ENCODE measurements at places on chromosomes 5 and 9.

DNA sequence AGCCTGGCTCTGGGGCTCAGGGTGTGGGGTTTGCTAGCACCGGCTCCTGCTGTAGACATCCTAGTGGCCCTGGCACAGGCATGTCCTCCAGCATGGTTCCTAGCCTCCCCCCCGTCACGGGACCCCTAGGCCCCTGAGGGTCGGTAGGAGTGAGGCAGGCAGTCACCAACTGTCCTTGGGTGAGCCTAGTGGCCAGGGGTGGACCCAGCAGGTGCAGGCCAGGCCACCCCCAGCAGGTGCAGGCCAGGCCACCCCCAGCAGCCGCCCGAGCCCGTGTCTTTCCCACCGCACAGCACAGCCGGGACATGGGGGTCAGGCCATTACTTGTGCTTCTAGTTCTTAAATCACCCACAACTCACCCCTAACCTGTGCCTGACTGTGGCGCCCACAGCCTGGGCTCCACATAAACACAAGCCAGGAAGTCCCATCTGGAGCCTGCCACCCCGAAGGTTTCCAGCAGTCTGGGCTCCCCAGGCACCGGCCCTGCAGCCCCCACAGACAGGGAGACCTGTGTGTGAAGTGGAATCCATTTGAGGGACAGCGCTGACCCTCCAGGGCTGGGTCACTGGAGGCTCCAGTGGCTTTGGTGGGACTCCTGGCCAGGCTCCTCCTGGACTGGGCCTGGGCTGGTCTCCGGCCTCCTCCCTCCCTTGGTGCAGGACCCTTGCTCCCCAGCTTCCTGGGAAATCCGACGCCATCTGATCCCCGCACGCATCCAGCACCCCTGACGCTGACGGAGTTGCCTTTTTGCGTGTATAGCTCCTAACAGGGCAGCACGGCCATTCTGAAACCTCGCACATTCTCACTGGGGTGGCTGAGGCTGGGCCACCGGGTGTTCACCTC lies 114.1 kb upstream of the LPCAT1 start:
- no peak for DNase-seq

DNA sequence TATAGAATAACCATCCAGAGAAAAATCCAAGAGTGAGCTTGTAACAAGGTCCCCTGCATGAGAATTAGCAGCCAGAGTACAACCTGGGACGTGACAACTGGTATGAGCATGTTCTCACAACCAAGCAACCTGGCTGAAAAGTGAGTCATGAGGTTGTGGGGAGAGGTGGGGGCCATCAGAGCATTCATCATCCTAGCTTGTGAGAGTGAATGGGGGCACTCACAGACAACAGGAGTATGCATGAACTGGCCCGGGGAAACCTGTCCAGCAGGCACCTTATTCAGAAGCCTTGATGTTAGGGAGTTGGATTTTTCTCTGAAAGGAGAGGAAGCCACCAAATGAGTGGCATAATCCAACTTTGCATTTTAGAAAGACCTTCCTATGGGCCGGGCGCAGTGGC lies 113.0 kb downstream of the FRMD3 start:
- no peak for DNase-seq

- DNase-seq = no peak
Observed at GRCh38 chr5:10456583-10457420, 15.1 kb downstream of the ROPN1L start.

GRCh38 chr9:4489562-4489918 lies 728 bp upstream of the SLC1A1 start:
- no peak for DNase-seq

- DNase-seq = no peak
Observed at GRCh38 chr9:112621018-112621655, 96.8 kb downstream of the INIP start.

DNA sequence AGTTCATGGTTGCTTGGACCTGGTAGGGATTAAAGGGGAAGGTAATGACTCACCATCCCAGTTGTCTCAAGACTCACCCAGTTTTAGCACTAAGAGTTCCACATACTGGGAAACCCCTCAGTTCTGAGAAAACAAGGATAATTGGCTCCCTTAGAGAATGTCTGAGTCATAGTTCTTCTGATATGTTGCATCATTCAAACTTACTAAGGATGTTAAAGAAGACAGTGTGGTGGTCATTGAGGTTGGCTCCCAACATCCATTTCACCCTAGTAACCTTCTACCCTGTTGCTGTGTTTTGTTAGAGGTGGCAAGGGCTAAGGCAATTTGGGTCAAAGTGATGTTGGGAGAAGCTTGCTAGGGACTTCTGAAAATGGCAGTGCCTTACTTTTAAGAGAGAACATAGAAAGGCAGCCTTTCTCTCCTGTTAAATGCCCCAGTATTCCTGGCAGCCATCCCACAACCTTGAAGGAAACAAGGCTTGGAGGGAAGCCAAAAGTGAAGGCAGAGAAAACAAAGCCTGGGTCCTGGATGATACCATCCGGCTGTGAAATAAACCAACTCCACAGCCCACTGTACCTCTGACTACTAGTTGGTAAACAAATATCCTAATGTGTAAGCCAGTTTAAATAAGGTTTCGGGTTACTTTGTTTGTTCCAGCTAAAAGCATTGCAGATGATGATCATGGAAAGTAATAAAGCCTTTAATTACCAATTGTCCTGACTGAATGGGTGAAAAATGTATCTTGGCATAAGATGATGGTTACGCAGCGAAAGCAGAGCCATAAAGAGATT lies 80.4 kb upstream of the ADAMTSL1 start:
- no peak for DNase-seq

DNA sequence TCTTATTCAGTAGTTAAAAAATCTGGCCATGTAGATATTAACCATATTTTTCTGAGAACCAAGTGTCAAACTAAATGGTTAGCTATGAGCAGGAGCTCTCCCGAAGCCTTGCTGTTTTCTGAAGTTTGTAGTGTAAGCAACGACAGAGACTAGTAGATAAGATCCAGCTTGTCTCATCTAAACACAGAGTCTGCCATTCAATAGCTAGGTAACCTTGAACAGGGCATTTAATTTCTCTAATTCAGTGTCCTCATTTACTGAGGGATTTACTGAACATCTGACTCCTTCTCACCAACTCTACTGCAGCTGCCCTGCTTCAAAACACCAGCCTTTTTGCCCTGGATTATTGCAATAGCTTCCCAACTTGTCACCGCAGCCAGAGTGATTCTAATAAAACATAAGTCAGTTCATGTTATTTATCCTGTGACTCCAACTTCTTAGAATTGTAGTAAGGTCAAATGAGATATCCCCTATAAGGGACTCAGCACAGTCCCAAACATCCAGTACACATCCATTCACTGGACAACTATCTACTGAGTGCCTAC lies 337.0 kb downstream of the PLK2 start:
- DNase-seq = no peak

GRCh38 chr5:139955053-139955605 lies 88.0 kb downstream of the NRG2 start:
- DNase-seq = no peak

GRCh38 chr5:135215617-135216470 lies 181.8 kb upstream of the PITX1 start:
- no peak for DNase-seq

GRCh38 chr5:54457094-54457862 lies 1.8 kb downstream of the HSPB3 start:
- DNase-seq = no peak

DNA sequence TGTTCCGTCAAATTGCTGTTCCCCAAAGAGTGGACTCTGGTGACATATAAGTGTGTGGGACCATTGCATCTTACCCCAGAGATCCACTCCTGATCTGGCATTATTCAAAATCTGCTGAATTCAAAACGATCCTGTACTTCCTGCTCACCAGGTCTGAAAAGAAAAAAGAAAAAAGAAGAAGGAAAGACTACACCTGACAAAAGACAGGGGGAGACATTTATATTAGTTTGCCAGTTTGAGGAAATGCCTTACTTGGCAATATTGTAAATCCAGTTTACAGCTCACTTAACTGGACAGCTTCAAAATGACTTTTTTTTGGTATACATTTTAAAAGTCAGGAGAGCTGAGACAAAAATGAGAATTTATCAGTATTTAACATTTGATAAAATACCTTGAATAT lies 15.0 kb upstream of the GRHPR start:
- DNase-seq = no peak

DNA sequence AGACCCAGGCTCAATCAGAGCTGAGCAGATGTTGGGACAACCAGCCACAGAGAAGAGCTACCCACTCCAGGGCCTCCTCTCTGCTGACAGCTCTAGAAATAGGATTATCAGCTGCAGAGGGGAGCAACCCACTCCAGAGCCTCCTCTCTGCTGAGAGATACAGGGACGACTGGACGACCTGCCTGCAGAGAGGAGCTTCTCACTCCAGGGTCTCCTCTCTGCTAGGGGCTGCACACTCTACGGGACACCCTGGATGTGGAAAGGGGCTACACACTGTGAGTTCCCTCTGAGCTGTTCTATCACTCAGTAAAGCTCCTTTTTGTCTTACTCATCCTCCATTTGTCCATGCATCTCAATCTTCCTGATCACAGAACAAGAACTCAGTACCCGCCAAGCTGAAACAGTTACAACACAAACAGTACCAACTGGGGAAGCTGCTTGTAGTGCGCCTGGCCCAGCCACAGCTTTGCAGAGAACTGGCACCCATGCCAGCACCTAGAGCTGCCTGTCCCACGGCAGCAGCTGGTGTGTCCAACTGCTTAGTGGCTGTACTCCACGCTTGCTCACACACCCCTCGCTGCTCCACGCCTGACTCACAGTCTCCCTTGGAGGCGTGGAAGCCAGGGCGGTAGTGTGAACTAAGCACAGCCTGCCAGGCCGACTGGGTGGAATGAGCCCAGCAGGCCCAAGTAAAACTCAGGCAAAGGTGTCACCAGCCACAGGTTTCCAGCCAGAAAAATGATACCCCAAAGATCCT lies 56.8 kb downstream of the PRELID2 start:
- DNase-seq = no peak

DNA sequence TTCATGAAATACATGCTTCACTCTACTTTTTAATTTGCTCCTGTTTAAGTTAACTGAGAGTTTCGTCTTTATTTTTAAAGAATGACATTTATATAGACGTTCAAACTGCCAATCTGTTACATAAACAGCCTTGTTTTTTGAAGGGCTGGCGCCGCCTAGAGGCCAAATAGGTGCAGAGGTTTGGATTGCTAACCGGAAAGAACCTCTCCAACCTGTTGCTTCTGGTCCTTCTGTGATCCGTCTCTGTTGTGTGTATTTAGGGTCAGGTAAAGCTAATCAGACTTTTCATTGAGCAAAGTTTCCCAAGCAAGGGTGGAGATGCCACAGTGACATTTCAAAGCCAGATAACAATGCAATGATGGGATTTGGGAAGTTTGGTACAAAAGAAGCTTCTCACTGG lies 39.5 kb upstream of the GLIS3 start:
- DNase-seq = peak; percentile 67

GRCh38 chr5:114402206-114402605 lies 40.3 kb downstream of the KCNN2 start:
- DNase-seq = no peak

GRCh38 chr5:125743939-125744338 lies 679.3 kb upstream of the GRAMD2B start:
- DNase-seq = no peak

DNA sequence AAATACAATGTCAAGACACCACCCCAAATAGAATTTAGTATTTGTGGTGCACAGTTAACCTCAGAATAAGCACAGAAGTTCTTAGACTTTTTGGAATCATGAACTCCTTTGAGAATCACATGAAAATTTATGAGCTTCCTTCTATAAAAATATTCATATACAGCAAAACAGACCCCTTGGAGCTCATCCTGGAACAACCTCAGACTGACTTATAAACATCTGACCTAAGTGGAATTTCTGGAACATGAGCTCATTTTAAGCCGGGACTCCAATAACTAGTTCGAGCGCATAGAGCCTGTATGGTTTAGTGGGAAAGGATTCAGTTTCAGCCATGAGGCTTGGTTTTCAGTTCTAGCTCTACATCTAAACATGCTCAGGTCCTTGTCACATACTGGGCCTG lies 192.3 kb downstream of the DEPDC1B start:
- DNase-seq = no peak

DNA sequence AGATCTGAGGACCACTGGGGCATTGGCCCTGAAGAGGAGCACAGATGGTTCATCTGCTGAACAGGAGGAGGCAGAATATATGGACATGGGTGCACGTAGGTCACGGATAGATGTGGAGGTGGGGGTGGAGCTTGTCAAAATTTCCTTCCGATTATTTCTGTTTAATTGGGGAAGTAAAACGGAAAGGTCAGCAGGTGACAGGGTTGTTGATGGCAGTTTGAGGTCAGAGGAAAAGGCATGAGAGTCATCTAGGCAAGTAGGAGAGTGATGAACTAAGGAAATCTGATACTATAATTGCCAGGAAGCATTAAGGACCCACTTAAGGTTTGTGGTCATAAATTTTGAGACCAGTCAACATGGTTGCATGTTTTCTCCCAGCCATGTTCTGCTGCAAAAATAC lies 8.4 kb upstream of the FAM81B start:
- DNase-seq = no peak

GRCh38 chr9:32882705-32883104 lies 99.4 kb downstream of the TMEM215 start:
- no peak for DNase-seq

GRCh38 chr9:18756712-18757125 lies 276.3 kb downstream of the SAXO1 start:
- DNase-seq = no peak

DNA sequence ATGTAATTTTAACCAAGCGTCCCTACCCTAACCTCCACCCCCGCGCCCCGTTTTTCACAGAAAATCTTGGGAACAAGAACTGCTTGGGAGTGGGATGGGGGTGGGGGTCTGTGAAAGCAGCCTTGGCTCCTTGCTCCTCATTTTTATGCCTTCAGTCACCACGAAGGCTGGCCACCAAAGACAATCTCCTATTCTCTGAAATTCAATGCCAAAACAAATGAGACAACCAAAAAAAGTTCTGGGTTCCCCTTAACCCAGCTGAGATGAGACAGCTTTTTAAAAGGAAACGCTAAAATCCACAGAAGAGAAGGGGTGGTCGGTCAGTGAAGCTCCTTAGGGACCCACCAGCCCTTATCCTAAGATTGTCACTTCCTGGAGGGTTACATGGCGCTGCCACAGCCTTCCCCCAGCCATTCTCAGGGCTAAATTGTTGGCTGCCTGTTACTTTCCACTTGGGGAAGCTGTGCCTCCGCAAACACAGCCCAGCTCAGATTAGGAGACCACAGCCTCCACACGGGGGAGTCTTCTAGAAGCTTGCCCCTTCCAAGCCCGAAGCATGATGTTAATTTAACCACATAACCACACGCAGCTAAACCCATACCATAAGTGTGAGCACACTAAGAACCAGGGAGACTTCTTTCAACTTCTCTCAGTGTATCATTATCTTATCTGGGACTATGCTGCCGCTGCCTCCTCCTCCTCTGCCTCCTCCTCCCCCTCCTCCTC lies 136.3 kb downstream of the FOXD1 start:
- no peak for DNase-seq

DNA sequence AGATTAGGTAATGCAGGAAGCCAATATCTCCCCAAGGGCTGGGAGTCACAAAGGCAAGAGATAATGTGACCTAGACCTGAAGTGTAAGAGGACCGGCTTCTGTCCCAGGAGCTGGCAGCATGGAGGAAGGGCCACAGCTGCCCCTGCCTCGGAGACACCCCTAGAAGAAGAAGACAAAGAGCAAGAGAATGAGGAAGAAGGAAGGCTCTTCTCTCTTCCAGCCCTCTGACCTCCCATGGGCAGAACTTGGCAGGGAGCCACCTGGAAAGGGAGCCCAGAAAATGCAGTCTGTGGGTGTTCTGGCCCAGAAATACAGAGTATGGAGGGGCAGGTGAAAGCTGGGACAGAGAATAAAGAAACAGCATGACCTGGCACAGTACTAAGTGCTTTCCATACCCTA lies 151.0 kb downstream of the C5orf15 start:
- DNase-seq = no peak

Data from stimulated activated naive CD4-positive, alpha-beta T cell treated with Interleukin-2 at 50 U/mL for 16 hours (primary cell).